ENCODE measurements at places on chromosomes 2 and 18.

DNA sequence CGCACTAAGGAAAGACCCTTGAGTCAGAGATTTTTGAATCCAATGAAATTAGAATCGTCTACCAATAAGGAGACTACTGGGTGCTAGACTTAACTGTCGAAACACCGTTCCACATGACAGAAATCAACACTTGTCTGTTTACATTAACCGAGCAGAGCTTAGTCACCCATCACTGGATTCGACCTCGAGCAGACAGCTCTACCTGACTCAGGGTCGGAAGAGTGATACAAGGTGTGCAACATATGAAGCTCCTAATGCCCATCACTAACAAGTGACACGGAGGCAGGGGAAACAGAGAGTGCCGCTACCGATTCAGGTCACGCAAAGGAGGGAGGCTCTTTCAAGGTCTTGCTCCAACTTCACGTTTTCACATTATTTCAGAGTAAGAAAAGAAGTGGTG, 54.2 kb upstream of the FZD5 start:
- DNase-seq = no peak

DNA sequence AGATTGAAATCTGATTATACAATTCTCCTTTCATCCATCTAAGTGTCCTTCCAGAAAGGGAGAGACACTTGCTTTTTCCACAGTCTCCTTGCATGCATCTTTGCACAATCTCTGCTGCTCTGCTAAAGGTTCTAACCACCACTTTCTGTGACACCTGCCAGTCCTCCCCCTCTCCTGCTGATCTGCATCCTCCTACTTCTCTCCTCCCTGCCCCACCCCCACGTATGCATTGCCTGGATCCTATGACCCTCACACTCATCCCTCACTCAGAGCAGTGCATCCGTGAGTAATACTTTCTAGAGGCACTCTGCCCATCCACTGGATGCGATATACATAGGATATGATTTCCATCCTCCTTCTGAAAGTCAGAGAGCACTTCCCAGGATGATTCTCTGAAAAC, 27.7 kb upstream of the TRAPPC8 start:
- no peak for DNase-seq

DNA sequence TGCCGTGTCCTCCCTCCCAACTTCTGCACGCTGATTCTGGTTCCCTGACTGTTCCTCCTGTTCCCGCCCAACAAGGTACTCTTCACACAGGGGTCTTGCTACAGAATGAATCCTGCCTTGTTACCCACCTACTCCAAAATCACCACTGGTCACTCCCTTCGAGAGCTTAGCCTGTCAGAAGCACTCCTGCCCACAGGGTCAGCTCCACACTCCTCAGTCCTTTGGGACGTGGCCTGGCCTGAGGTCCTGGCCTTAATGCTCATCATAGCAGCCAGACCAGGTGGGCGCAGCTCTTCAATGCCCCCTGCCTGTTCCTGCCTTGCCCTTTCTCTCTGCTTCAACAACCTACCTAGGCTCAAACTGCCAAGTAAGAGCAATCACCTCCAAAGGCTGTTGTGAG, 27.8 kb upstream of the ID2 start:
- DNase-seq = no peak

GRCh38 chr2:9422321-9423099, 818 bp downstream of the ITGB1BP1 start:
- peak; percentile 19 for DNase-seq

DNA sequence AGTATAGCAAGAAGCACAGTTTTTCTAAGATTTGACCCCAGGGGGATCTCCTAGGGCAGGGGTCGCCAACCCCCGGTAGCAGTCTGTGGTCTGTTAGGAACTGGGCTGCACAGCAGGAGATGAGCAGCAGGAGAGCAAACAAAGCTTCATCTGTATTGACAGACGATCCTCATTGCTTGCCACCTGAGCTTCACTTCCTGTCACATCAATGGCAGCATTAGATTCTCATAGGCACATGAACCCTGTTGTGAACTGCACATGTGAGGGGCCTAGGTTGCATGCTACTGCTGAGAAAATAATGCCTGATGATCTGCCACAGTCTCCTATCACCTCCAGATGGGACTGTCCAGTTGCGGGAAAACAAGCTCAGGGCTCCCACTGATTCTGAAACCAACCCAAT, 136.2 kb downstream of the RGPD3 start:
- no peak for DNase-seq
